ENCODE measurements at places on chromosomes 3 and 15. TPM values are rescaled to one million over a fixed set of nuclear protein-coding genes. Genes with fewer than 3 reads are reported as not detected.

The TMCO5A gene
- not detected for total RNA-seq

The MESP2 gene
- not detected for total RNA-seq

DNA sequence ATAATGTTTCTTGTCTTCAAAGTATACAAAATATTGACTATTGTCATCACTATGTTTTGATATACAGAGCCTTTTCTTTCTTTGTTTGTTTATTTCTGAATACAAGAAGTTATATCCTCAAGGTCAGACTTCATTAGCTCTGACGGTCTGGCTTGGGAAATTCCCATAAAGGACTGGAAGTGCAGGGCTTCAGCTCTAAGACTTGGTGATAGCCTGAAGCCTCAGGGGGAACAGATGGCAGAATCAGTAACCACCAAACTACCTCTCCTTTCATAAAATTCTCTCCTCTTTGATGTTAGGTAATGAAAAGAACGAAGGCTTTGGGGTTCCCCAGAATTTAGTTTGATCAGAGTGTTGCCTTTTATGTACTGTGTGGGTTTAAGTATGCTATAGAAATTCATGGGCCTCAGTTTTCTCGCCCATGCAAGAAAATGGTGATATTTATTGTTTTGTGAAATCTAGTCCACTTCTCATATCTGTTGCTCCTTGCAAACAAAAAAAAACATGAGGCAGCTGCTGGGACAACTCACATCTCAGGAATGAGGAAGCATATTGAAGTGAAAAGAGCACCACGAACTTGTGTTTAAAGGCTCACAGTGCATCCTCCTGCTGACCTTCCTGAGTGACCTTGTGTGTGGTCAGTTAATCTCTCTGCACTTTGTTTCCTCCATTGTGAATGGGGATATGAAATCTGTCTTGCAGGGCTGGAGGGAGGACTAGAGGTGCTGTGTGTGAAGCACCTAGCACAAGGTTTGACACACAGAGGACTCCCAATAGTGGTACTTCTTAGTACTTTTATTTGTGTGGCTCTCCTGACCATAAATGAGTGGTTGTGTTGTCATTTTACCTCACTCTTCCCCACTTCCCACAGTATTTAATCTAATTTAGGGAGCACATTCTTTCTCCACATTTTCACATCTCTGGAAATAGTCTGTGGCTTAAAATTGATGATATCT lies 569.8 kb upstream of the IL12A start:
- peak; percentile 45 for DNase-seq

GRCh38 chr3:179297971-179298725 lies 24.7 kb upstream of the ZNF639 start:
- DNase-seq, result no peak

The RGMA gene
- under 0.01 TPM for total RNA-seq

GRCh38 chr15:60697750-60698149 lies 218.8 kb upstream of the ICE2 start:
- DNase-seq, result no peak

GRCh38 chr3:22893644-22894325 lies 309.3 kb upstream of the UBE2E2 start:
- no peak for DNase-seq

- DNase-seq, result no peak
These were observed 545.5 kb downstream of the NAALADL2 start for GRCh38 chr3:175404621-175405020.

DNA sequence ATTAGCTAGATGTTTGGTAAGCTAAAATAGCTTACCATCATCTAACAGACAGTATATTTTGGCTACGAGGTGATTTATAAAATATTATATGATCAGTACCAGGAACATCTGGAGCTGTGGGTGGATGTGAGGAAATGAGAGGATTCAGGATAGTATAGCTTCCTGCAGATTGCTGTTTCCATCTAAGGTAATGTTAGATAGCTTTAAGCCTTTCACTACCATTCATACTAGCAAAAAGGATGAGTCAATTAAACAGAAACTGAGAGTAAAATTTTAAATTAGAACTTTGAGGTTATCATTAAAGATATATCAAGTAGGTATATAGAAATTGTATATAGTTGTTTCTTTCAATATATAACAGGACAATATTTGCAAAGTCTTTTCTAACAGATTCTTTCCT lies 8.0 kb downstream of the ZBTB20 start:
- no peak for DNase-seq

DNA sequence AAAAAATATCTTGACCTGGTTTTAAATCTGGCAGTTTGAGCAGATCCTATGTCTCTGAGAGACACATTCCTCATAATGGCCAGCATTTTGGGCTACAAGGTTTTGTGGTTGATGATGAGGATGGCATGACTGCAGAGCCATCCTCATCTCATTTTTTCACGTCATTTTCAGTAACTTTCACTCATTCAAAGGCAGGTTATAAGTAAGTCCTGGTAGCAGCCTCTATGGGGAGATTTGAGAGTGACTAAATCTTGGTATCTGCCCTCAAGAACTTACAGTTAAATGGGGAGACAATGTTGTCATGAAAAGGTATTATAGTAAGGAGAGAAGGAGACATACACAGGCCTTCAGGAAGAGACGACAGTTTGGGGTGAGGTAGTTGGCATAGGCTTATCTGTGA lies 14.5 kb downstream of the TIGIT start:
- no peak for DNase-seq

The ALDH1L1 gene
- not detected for total RNA-seq

GRCh38 chr3:134232151-134232550 lies 18.5 kb downstream of the RYK start:
- peak; percentile 8 for DNase-seq

DNA sequence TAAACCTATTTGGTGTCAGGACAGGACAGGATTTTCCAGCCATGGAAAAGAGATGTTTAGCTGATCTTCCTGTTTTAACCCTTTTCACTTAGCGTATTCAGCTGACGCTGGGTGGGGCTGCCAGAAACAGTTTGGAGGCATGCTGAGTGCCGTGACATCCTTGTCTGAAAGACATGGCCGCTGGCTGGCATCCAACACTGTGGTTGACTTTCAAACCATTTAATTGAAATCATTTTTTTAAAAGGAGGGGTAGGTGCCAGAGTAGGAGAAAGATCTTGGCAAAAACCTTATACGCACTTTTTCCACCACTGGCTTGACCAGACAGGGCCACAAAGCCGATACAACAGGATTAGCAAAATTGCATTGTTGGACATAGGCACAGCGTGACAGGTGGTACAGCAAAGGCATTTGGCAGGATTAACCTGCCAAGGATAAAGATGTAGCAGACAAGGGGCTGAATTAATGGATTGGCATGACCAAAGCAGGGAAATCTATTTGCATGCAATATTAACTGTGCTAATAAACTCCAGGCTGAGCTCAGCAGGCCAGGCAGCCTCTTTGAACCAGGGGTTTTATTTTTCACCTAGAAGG lies 131.8 kb upstream of the TOPAZ1 start:
- no peak for DNase-seq

The SLC2A2 gene
- total RNA-seq, result not detected

The RAB7A gene
- 47.4 TPM for total RNA-seq

GRCh38 chr15:68278595-68279405 lies 1.3 kb downstream of the FEM1B start:
- DNase-seq, result no peak

DNA sequence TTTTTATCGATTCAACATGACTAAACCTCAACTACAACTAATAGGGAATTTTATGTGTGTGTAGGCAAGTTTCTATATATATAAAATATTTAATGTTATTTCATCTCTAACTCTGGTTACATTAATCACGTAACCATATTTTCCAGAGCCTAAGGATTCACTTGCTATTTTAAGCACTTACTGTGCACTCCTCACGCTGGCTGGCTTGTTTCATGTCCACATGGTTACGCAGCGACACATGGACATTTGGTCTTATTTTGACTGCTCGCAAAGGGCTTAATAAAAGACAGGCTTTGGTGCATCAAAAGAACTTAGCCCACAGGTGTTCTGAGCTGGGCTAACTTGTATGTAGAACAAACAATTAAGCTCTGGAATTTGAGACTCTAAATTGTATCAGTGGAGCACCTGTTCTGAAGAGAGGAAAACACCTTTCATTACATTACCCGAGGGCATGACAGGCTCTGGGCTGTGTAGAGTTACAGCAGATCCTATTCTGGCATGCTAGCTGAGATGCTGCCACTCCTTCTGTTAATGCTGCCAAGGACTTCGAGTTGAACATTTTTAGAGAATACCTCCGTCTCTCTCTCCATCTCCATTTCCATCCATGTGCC lies 130.0 kb upstream of the NR2F2 start:
- DNase-seq, result no peak

GRCh38 chr3:39362192-39362591 lies 21.0 kb upstream of the SLC25A38 start:
- no peak for DNase-seq

GRCh38 chr3:880371-880770 lies 212.5 kb upstream of the CNTN6 start:
- no peak for DNase-seq

DNA sequence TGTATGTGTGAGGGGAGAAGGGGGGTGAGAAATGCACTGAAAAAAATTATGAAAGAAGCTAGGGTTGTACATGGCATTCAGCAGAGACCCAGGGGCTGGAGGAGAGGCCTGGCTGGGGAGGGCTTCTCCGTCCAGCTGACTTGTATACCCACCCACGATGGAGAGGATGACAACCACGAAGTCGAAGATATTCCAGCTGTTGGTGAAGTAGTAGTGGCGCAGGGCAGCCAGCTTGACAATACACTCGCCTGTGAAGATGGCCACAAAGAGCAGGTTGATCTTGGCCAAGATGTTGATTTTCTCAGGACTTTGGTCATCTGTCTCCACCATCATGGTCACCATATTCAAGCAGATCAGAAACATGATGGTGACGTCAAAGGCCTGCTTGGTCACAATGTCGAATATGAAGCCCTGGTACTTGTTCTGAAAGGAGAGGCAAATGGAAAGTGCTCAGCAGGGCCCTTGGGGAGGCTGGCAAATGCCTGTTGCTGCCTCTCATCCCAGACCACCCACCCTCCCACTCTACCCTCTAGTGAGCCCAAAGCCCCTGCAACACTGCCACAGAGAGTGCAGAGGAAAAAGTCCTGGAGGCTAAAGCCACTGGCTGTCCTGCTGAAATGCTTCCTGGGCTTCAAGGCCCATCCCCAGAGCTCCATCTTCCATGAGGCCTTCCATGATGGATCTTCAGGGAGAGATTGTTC lies 58.1 kb downstream of the EXOG start:
- DNase-seq, result no peak

The ATP8B4 gene
- total RNA-seq, result 2.0 TPM

- DNase-seq, result no peak
These were observed 66.1 kb upstream of the PFN2 start for GRCh38 chr3:150036780-150037179.

DNA sequence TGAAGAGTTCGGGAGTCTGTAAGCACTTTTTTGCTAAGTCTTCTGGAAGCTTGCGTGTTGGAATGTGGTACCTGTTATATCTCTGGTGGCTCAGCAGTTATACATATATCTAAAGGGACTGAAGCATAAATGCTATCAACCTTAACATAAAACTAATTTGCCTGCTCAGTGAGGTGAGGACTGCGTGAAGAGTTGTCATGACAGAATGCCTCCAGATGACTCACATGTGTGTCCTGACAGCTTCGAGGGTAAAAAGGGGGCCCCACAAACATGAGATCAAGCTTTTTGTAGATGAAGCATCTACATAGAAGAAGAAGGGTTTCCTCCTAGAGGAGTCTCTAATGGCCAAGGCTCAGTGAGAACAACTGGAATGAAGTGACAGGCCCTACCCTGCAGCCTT lies 88.8 kb upstream of the C3orf80 start:
- no peak for DNase-seq

The SEMA3B gene
- 0.26 TPM for total RNA-seq

GRCh38 chr15:68418611-68419161 lies 13.3 kb downstream of the ITGA11 start:
- peak; percentile 63 for DNase-seq

The SMAD6 gene
- total RNA-seq, result 7.5 TPM

- no peak for DNase-seq
These were observed 16.2 kb upstream of the ABHD5 start for GRCh38 chr3:43674345-43675085.

- DNase-seq, result no peak
These were observed 322.1 kb downstream of the WDR72 start for GRCh38 chr15:53437366-53437765.

DNA sequence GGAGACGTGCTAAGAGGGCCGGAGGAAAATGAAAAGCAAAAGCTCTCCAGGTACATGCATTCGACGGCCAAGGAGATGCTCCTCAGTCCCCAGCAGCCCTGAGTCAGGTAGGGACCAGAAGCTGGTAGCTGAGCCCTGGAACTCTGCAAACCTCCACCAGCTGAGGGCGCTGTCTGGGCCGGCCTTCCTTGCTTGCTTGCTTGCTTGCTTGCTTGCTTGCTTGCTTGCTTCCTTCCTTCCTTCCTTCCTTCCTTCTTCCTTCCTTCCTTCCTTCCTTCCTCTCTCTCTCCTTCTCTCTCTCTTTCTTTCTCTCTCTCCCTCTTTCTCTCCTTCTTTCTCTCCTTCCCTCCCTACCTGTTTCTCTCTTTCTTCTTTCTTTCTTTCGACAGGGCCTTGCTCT lies 94.6 kb upstream of the RASGRF1 start:
- no peak for DNase-seq

The SERPINI2 gene
- not detected for total RNA-seq

DNA sequence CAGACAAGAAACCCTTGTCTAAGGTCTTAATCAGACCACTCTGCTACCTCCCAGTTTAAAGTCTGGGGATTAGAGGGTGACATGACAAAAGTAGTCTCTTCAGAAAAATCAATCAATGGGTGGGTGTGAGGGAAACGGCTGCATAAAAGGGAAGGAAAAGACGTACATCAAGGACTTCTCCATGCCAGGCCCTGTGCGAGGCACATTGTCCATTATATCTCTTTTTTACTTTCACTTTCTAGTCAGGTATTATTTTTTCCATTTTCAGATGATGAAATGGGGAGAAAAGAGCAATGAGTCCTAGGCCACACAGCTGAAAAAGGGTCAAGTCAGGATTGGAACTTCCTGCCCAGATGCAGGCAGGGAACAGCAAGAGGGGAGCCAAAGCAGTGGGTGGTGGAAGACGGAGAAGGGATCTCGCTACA lies 4.6 kb upstream of the CX3CR1 start:
- peak; percentile 12 for DNase-seq

DNA sequence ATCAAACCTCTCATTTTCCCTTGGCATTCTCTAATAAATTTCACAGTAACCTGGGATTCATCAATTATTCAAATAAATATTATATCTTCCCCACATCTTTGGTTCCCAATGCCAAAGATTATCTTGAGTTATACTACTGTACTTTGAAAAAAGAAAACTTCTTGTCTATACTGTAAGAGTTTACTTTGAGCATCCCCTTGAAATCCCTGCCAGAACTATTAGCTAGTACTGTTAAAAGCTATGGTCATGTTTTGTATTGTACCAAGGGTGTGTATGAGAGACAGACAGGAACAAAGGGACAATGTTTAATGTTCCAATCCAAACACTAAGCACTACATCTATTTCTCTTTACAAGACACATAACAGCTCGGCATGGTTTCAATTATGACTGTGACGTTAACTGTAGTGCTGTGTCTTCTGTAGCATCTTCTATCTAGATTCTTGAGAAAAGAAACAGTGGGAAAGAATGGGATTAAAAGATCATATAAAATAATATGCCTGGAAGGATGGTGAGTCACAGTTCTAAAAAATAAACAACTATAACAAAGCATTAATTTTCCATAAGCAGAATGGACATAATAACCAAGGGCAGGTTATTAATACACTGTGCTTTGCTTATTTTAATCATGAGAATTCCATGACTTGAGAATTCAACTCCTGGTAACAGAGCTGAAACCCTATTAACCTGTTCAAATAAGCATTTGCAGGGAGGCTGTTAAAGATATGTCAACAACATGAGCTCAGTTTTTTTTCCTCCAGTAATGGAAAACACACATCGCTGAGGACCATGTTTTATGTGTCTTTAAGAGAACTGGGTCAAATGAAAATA lies 71.1 kb downstream of the ALDH1A2 start:
- peak; percentile 28 for DNase-seq

The PLSCR4 gene
- 569 TPM for total RNA-seq

The HRG gene
- not detected for total RNA-seq

All from dermis microvascular lymphatic vessel endothelial cell (primary cell).